ENCODE measurements at places on chromosomes 5 and 9.

- DNase-seq = no peak
These were observed 2.7 kb downstream of the SLC6A19 start for GRCh38 chr5:1203968-1204692.

- no peak for DNase-seq
These were observed 754.8 kb upstream of the RIOK2 start for GRCh38 chr5:97937846-97938245.

GRCh38 chr9:3343671-3344070 lies 182.1 kb downstream of the RFX3 start:
- DNase-seq = no peak

- DNase-seq = no peak
These were observed 406.6 kb downstream of the ADGRV1 start for GRCh38 chr5:90965110-90965685.

DNA sequence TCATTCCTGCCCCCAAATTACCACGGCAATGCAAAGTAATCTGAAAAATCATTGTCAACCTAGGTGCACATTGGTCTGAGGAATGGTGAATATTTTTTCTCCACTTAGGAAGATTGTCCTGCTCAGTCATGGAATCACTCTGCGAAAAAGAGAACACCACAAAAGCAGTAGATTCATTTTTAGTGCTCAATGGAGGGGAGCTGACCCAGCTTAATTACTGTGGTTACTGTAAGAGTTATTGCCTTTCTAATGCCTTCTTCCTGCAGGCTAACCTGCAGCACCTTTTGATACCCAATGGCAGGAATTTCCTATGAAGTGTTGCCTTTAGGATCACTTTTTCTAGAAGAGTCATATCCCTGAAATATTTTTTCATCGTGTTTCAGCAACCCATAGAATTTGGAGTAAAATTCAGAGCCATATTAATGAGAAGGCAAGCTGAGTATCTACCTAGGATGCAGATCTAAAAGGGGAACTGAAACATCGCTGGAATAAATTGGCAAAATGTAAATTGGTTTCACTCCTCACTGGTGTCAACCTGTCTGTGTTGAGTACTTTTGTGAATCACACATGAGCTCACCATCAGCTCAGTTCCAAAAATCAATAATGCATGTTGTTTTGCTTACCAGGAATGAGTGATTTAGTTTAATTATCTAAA lies 464.5 kb downstream of the CSNK1G3 start:
- no peak for DNase-seq

DNA sequence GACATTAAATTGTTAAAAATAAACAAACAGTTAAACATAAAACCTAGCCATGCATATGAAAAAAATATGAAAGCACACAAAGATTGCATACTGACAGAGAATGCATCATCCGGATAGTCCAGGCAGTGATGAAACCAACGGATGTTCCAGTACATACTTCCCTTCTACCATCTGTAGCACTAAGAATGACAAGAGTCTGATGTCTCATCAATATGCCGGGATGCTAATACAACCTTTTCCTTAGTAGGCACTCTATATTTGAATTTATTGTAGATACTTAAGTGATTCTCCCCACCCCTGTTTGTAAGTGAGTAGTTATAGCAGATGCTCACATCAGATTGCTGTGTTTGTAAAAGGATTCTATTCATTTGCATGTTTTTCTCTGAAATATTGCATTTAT lies 571.2 kb upstream of the WWC1 start:
- DNase-seq = peak; percentile 70

- no peak for DNase-seq
These were observed 98.7 kb upstream of the SPIN1 start for GRCh38 chr9:88289532-88289931.

DNA sequence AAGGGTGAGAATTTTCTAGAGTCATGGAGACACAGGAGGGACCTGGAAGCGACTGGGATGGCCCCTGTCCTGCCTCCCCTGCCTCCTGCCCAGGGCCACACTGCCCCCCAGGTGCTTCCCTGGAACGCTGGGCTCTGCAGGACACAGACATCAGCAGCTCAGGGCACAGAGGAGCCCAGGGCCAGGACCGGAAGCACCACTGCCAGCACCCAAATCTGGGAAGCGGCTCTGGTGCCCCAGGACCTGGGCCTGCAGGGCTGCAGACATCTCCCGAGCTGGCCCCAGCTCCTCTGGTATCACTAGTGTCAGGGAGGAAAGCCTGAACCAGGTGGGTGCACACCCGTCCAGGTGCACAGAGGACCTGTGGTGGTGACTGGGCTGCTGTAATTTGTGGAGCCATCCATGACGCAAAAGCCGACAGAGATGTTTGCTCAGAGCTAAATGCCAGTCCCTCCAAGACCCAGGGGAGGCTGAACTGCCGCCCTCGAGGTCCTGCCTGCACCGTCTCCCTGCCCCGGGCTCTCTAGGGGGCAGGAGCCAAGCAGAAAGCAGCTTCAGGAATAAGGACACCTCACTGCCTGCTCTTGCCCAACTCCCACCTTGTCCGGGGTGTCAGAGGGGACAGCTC lies 46.0 kb upstream of the SIMC1 start:
- no peak for DNase-seq

DNA sequence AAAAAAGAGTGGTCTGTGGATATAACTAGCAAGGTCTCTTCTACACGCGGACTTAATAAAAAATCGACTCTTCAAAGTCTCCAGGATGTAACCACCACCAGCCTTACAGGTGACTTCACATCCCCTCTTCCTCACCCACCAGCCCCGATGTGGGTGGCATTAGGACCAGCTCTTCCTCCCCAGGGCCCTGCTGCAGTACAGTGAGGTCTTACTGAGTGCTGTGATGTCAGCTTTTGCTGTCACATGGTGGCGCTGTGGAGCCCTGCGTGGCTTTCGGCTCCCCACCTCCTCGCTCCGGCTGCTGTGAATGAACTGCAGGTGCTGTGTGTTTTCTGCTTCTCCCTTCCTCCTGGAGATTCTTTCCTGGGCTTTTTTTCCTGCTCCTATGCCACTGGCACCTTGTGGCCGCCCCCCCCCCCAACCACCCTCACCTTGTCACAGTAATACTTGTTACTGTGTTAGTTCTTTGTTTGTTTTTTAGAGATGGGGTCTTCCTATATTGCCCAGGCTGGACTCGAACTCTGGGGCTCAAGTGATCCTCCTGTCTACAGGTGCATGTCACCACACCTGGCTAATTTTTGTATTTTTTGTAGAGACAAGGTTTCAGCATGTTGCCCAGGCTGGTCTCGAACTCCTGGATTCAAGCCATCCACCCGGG lies 15.8 kb upstream of the RAPGEF1 start:
- peak; percentile 63 for DNase-seq

- peak; percentile 60 for DNase-seq
These were observed 22.7 kb downstream of the MED27 start for GRCh38 chr9:132056717-132057560.

DNA sequence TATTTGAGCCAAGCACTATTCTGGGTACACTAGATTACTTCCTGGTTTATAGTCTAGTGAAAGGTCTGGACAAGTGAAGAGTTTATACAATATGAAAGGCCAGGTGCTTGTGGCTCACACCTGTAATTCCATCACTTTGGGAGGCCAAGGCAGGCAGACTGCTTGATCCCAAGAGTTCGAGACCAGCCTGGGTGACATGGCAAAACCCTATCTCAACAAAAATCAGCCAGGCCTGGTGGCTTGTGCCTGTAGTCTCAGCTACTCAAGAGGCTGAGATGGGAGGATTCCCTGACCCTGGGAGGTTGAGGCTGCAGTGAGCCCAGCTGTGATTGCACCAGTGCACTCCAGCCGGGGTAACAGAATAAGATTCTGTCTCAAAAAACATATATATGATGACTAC lies 9.5 kb upstream of the TXNDC15 start:
- no peak for DNase-seq

DNA sequence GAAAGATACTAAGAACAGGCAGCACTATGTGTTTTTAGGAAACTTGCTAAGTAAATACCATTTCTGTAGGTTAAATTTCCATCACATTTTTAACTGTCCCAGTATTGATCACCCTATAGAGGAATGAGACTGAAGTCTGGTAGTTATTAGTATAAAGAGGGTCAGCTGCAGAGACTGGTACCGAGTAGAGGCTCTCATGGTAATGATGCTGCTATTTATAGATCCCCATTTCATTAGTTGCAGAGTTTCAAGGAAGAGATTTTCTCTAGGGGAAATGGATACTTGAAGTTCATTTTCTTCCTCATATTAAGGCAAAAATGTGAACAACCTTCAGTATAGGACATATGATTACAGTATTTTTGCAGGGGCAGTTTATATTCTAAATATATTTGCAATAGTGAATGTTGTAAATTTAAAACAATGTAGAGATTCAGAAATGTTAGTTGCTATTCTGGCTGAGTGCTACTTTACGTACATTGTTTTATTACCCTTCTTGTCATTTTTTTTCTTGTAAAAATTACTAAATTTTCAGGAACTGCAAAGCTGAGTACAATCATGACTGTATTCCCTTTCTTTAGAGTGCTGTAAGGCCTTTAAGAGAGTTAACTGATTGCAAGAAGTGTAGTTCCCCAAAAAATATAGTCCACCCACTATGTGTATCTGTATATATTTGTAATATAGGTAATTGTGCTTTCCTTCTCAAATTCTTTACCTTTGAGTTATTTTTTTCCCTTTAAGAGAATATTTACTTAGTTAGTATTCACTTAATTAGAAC lies 14.7 kb downstream of the PBX3 start:
- no peak for DNase-seq

DNA sequence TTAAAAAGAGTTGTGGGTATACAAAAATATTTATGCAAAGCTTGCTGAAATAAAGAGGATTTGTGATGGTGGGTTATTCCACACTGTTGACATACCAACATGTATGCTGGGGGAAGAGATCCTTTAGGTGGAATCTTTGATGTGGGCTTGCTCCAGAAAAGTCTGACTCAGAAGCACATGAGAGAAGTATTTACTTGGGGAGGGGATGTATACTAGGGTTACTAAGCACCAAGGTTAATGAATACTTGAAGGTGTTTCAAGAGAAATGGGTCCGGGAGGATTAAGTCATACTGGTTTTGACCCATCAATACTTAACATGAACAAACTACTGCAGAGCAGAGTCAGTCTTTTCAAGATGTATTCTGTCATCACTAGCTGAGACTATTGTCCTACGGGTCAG lies 316.4 kb upstream of the GRIN3A start:
- DNase-seq = no peak

- peak; percentile 53 for DNase-seq
These were observed 88.0 kb downstream of the NLN start for GRCh38 chr5:65809817-65810531.

GRCh38 chr5:80516826-80517225 lies 28.9 kb downstream of the FAM151B start:
- peak; percentile 40 for DNase-seq

DNA sequence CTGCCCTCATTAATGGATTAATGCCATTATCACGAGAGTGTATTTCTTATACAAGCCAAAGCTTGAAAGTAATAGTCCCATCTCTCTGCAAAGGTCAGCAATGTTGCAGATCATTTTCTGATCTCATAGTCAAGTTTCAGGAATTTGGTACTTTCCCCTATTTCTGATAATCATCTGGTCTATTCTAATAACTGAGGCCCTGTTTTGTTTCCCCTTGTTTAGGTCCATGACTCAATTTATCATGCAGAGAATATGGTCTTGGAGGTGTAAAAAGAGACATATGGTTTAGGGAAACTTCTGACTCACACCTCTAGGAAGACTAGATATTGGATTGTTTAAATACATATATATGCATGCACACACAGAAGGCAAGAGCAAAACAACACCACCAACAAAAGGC lies 339.3 kb upstream of the NUDT12 start:
- peak; percentile 40 for DNase-seq

- no peak for DNase-seq
These were observed 199.4 kb downstream of the MED10 start for GRCh38 chr5:6178846-6179532.

DNA sequence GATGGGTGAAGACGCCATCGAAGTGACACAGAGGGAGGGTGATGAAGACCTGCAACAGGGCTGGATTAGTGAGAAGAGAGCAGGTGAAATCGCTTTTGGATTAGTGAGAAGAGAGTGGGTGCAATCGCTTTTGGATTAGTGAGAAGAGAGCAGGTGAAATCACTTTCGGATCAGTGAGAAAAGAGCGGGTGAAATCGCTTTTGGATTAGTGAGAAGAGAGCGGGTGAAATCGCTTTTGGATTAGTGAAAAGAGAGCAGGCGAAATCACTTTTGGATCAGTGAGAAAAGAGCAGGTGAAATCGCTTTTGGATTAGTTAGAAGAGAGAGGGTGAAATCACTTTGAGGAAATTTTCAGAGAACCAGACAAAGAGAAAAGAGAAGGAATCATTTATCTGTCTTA lies 67.2 kb upstream of the TRIO start:
- DNase-seq = no peak

- no peak for DNase-seq
These were observed 138.4 kb downstream of the KCNIP1 start for GRCh38 chr5:170642066-170642735.

- no peak for DNase-seq
These were observed 31.1 kb upstream of the GNAQ start for GRCh38 chr9:78062710-78063109.

- peak; percentile 78 for DNase-seq
These were observed 51.2 kb upstream of the PALM2AKAP2 start for GRCh38 chr9:109728686-109729300.

DNA sequence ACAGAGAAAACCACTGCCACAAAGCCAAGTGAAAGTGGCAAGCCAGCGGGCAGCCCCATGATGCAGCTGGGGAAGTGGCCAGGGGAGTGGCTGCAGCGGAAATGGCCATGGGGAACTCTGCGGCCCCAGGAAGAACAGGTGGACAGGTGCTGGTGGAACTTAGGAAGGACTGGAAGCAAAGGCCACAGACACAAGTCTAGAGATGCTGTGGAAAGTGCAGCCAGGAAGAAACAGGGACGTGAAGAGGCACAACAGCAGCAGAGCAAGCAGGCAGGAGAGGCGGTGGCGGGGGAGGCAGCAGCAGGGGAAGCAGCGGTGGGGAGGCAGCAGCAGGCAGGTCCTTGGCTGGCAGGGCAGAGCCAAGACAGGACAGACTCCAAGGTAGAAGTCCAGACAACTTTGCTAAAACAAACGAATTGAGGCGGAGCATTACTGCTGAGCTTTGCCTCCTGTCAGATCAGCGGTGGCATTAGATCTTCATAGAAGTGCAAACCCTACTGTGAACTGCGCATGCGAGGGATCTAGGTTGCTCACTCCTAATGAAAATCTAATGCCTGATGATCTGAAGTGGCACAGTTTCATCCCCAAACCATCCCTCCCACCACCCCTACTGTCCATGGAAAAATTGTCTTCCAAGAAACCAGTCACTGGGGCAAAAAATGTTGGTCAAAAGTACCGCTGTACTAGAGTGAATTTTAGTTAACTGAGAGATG lies 11.8 kb downstream of the SURF6 start:
- DNase-seq = no peak

GRCh38 chr5:126659805-126660482 lies 59.2 kb downstream of the PHAX start:
- DNase-seq = no peak

All from fibroblast of skin of right biceps (primary cell).